ENCODE measurements at places on chromosomes 5 and 9. TPM values are rescaled to one million over a fixed set of nuclear protein-coding genes. Genes with fewer than 3 reads are reported as not detected.

The LPCAT1 gene
- total RNA-seq: 20.8 TPM

The STK32A gene
- total RNA-seq: not detected

The SPARC gene
- 24.3 TPM for total RNA-seq

- no peak for DNase-seq
Observed at GRCh38 chr9:137181680-137182079, 6.7 kb downstream of the ANAPC2 start.

DNA sequence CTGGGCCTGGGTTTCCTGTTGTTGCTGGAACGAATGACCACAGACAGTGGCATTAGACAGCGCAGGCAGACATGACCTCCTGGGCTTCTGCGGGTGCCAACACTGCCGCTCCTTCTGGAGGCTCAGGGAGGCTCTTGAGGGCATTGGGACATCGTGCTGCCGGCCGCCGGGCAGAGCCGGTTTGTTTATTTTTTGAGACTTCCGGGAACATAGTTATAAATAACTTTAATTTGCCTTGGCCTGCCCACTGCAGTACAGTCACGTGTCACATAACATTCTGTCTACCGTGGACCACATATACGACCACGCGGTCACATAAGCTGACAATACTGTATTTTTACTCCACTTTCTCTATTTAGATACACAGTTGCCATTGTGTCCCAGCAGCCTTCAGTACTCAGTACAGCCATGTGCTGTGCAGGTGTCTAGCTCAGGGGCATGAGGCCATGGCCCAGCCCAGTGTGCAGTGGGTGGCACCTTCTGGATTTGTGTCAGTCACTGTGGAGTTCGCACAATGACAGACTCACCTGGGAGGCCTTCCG is 8.2 kb upstream of the TOR4A start:
- no peak for DNase-seq

- DNase-seq: no peak
Observed at GRCh38 chr5:156188016-156188415, 138.9 kb upstream of the SGCD start.

DNA sequence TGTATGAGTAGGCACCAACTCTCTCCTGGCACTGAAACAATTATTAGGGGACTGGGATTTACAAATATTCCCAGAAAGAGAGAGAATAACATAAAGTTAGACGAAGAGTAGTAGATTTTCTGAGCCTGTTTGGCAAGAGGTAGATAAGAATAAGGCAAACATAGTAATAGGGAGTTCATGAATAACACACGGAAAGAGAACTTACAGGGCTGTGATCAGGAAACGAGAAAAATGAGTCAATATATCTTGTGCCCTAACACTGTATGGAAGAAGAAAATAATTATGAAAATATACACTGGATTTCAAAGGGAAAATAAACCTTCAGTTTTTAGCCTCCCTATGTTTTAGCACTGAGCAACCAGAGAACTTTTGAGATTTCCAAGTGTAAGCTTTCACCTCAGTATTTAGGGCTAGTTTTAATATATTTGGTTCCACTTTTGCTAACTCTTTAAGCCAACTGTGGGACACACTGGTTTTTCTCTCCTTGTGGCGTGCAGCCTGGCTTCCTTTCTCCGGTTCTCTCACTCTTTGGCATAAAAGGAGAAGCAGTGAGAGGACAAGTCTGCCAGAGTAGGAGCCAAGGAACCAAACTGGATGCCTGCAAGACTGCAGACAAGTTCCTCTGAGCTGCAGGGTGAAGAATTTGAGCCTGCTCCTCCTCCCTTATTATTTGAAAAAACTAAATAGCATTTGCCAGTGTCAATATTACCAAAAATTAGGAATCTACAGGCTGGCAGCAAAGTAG is 6.6 kb upstream of the KCNN2 start:
- DNase-seq: no peak

DNA sequence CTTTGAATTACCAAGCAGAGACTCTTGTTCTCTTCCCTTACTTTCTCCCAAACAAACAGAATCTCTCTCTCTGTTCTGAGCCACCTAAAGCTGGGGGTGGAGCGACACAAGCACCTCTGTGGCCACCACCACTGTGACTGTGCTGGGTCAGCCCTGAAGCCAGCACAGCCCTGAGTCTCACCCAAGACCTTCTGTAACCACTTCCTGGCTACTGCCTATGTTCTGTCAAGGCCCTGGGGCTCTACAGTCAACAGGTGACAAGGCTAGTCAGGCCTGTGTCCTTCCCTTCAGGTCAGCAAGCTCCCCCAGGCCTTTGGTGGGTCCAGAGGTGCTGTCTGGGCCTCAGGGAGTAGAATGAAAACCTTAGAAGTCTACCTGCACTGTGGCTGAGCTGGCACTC is 26.1 kb upstream of the SLC28A3 start:
- DNase-seq: no peak

The ASS1 gene
- 3.7 TPM for total RNA-seq

GRCh38 chr5:31853398-31854135 is 214.6 kb downstream of the PDZD2 start:
- DNase-seq: no peak

DNA sequence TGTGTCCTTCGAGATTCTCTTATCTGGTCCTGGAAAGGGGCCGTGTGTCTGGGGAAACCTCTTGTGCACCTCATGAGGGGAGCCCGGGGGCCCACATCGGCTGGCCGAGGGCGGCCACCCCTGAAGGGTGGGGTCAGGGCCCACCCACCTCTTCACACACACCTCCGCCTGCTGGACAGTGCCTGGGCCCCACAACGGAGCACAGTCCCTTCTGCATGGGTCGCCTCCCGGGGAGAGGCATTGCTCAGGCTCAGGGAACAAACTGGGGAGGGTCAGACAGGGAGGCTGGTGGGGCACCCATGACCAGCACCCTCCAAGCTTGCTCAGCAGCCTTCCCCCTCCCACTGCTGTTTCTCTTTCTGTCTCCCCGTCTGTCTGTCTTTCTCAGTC is 1.3 kb upstream of the LRRC14B start:
- peak; percentile 51 for DNase-seq

GRCh38 chr9:35651956-35652828 is 1.5 kb upstream of the SIT1 start:
- no peak for DNase-seq

The CLIC3 gene
- total RNA-seq: 0.18 TPM

Measured in K562 (cell line).